ENCODE measurements at places on chromosomes 3 and 15.

- DNase-seq, result no peak
These were observed 9.1 kb downstream of the PLA2G4D start for GRCh38 chr15:42085236-42085605.

DNA sequence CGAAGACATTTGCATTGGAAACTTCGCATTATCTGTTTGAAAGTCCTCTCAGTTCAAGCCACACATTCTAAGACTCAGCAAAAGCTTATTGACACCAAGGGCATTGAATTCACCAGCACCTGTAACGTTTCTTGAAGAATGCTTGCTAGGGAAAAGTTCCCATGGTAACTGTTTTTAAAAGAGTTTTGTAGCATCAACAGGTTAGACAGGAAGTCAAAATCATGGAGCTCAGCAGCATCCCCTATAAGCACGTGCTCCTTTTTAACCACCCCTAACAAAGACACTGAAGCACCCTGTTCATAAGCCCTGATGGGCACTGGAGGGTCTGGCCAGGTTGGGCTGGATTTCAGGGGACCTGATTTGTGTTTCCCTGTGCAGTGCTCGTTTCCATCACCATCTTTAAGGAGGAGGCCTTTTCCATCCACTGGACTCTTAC lies 229.7 kb upstream of the BHLHE40 start:
- DNase-seq, result no peak

- no peak for DNase-seq
These were observed 2.8 kb upstream of the GNAI2 start for GRCh38 chr3:50233176-50233575.

DNA sequence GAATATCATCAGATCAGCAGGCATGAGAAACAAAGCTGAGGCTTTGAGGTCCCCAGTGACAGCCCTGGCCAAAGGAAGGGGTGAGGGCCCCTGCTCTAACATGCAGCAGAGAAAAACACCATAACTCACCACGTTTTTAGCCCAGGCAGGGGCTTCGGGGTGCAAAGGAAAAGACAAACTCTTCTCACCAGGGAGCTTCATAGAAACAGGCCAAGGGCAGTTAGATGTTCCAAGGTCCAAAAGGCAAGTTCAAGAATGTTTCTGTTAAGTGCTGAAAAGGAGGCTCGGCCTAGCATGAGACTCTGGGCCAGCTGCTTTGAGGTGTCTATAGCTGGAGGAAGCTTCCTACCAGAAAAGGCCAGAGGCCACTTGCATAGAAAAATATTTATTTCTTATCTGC lies 608.4 kb upstream of the CFAP20DC start:
- DNase-seq, result no peak

DNA sequence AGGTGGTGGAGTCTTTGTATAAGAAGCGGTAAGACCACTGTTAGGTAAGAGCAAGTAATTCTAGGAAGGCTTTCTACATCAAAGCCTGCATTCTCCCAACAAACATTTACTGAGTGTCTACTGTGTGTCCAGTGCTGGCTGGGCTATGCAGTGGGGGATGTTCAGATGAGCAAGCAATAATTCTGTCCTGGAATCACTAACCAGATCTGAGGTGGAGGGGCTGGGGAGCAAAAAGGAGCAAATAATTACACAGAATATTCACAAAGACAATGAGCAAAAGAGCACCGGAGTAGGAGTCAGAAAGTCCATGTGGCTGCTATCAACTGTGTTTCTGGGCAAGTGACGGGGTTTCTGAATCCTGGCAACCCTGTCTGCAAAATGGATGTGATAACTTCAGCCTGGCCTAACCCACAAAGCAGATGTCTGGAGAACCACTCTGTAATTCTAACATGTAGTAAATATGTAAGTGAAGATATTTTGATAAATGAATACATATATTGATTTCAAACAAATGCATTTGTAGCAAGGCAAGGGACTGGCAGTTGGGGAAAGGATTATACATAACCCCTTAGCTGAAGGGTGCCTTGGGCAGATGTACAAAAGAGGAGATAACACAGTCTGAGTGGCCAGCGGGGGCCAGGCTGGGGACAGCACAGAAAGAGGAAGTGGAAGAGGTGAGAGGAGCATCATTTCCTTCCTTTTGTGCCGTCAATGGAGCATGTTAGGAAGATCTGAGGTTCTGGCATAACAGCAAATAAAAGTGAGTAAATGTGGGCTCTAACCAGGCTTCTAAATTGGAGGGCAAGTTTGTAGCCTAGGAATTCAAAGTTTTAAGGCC lies 28.8 kb downstream of the CYP8B1 start:
- no peak for DNase-seq

- DNase-seq, result no peak
These were observed 173.4 kb upstream of the PPP2R3A start for GRCh38 chr3:135792174-135792573.

GRCh38 chr3:56977561-56977889 lies 82.9 kb upstream of the SPATA12 start:
- no peak for DNase-seq
